NCI-H69 (cell line): ENCODE measurements at places on chromosomes 11 and 22.

DNA sequence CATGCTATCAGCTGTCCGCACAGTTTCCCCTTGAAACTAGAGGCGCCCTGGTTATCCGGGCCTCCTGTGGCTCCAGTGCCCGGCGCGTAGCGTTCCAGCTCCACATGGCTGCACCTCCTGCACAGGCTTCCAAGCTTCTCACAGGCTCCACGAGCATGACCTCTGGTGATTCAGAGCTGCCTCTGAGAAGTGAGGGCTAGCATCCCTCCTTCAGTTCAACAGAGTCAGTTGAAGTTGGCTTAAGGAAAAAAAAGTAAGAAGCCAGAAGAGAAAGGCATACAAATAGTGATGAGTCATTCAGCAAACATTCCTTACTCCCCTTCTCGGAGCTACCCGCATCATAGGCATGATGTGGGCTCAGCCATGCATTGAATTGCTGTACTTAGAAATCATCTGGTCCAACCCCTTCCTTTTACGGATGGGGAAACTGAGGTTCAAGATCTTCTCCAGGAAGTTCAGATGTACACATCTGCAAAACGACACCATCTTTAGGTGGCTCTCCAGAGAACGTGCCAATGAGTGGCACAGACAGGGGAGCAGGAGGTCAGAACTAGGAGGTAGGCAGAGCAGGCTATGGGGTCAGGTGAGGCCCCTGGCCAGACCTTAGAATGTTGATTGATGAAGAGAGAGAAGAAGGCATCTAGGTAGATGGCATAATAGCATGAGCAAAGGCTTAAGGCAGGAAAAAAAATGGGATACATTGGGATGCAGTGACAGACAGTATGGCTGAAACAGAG, 216.3 kb upstream of the TBCEL start:
- peak; percentile 25 for DNase-seq

DNA sequence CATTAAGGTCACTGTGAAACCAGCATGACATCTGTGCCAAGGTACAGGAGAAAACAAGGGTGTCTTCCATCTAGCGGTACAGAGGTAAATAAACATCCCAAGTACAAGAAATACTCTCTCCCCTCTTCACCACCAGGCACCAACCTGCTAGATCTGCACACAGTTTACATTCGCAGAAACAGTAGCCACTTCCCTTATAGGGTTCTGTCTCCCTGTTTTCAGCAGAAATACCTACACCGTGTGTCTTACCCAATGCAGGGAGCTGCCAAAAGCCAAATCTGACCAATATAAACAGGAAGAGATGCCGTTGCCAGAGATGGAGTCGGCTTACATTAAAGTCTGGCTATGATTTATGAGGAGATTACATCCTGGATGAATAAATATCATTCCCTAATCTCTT, 1.2 kb downstream of the SCN4B start:
- DNase-seq: no peak

DNA sequence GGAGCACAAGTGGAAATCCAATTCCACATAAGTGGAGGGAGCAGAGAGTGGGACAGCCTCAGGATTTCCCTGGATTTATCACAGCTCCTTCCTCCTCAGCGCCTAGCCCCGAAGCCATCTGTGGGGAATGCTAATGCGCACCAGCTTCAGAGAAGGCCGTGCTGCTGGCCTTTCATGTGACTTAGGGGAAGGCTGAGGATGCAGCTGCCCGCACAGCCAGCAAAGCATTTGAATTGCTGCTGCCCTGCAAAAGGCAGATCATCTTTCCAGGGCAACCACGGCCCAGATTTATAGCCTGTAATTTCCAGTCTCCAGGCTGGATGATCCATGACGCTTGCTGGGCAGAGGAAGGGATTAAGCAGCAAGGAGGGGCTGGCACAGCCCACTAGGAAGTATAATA, 29.9 kb downstream of the SYN3 start:
- peak; percentile 89 for DNase-seq

DNA sequence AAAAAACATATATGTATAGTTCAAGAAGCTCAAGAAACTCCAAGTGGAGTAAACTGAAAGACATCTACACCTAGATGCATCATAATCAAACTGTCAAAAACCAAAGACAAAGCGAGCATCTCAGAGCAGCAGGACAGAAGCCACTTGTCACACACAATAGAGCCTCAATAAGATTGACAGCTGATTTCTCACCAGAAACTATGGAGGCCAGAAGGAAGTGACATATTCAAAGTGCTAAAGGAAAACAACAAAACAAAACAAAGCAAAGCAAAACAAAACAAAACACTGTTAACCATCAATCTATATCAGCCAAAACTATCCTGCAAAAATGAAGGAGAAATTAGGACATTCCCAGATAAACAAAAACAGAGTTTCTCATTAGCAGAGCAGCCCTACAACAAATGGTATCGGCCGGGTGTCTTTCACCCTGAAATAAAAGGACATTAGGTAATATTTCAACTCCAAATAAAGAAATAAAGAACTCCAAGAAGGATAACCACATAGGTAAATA, 65.8 kb upstream of the SEPTIN5 start:
- peak; percentile 33 for DNase-seq
